ENCODE measurements at places on chromosomes 1 and 21.

DNA sequence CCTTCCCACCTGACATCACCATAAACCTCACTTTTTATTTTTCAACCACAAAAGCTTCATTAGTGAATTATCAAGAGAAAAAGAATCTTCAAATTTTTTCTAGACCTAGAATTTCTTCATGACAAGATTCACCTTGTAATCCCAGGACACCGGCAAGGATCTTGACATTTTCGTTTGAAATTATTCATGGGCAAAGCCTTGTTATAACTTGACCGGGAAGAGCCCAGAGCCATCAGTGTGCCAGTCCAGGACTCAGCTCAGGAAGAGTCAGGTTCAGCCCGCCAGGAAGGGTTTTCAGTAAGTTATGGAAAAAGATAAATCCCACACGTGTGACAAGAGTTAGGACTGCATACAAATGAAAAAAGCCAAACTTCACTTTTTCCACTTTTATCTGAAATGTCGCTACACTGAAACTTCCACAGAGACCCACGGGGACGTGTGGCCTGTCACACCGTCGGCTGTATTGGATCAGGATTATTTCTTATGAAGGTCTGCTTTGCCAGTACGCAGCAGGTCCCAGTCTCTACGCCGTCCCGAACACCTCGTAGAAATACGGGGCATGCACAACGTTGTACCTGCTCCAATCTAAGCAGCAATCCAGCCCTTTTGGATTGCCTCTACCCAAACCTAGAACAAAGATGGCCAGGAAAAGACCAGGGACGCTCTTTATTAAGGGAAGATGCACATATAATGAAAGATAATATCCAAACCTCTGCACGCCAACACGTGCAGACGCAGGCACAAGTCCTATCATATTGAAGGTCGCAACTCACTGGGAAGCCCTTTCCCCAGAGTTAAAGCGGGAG lies 916 bp downstream of the F3 start:
- peaks cover 80% of the 10 kb centered on the region for H3K27me3 ChIP-seq
- H3K4me3 ChIP-seq: peak overlapping the region; percentile 91
- no peak overlapping the region for H3K27ac ChIP-seq
- peaks cover 26% of the 10 kb centered on the region for H3K4me1 ChIP-seq
- no peak for DNase-seq

GRCh38 chr1:217014066-217014465 lies 290.8 kb upstream of the ESRRG start:
- H3K36me3 ChIP-seq: no peaks in the 10 kb centered on the region
- no peak for DNase-seq
- no peaks in the 10 kb centered on the region for H3K27me3 ChIP-seq
- H3K4me3 ChIP-seq: no peak overlapping the region
- H3K27ac ChIP-seq: no peak overlapping the region

DNA sequence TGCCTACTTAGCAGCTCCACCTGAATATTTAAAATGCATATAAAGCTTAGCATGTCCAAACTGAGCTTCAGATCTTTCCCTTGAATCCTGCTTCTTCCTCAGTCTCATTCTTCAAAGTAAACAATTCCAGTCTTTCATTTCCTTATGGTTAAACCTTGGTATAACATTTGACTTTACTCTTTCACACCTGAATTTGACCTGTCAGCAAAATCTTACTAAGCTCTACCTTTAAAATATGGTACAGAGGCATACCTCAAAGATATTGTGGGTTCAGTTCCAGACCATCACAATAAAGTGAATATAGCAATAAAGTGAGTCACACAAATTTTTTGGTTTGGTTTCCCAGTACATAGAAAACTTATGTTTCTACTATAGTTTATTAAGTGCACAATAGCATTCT lies 42.5 kb upstream of the RNF11 start:
- no peak overlapping the region for H3K27ac ChIP-seq
- peaks cover 4% of the 10 kb centered on the region for H3K4me1 ChIP-seq
- peaks cover 8% of the 10 kb centered on the region for H3K27me3 ChIP-seq
- no peaks in the 10 kb centered on the region for H3K36me3 ChIP-seq

- H3K4me3 ChIP-seq: no peak overlapping the region
- H3K4me1 ChIP-seq: peaks cover 18% of the 10 kb centered on the region
- DNase-seq: no peak
Measured at GRCh38 chr1:18112611-18113010, 5.0 kb downstream of the IGSF21 start.

DNA sequence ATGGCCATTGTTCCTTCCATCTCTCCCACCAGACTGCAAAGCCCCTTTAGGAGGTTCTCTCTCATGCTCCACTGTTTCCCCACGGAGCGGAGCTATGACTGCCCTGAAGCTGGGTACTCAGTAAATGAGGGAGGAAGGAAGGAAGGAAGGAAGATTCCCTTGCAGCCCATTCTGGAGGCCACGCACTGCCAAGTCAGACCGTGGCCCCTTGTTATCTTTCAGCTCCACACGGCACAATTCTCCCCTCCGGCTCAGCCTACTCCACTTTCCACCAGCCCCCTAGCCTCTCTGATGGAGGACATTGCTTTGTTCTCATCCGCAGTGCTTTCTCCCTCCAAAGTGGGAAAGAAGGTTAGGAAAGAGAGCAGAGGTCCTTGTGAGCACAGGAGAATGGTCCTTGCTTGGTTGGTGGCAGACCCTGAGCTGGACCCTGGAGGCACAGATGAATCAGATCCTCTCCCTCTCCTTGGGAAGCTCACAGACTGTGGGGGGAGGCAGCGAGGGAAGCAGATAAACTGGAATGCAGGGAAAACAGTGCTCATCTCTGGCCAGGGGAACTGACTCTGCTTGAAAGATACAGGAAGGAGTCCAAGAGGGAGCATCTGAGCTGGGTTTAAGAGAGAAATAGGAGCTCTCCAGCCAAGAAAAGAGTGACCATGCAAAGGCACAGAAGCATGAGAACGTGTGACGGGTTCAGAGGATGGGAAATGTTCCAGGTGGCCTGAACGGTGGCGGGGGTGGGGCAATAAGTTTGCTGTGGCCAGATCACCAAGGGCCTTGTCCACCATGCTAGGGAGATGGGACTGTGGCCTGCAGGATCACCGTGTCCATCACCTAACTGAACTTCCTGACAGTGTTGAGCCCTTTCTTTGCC lies 52.6 kb downstream of the GLIS1 start:
- no peak overlapping the region for H3K4me3 ChIP-seq
- H3K27ac ChIP-seq: no peak overlapping the region
- no peaks in the 10 kb centered on the region for H3K36me3 ChIP-seq
- no peak for DNase-seq
- H3K27me3 ChIP-seq: peaks cover 22% of the 10 kb centered on the region

DNA sequence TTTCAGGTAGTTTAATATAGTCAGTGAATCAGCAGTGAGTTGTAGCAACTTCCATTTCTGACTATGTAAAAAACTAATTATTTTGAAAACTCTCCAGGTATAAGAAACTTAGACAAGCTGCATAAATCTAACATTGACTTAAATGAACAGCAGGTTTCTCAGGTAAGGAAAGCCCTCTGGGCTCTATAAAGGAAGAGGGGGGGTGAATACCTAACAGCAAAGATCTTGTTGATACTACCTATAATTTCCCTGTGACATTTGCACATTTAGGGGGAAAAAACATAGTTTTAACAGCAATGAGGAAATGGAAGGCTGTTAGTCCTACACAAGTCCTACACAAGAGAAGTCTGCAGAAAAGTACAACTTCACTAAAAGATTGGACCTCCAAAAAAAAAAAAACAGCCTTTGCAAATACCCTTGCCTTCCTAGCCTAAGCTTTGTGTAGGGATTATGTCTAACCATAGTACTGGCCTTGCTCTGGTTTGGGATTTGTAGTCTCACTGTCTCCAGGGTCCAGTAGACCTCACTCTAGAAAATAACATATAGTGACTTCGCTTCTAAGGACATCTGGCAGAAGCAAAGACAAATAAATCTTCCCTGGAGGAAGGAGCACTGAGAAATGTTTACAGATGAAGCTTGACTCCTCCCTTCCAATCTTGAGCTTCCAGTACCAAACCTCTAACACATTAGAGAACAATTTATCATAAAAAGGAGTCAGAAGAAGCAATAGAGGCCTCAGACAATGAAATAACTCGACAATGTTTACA lies 459.8 kb downstream of the DSCAM start:
- H3K4me1 ChIP-seq: no peaks in the 10 kb centered on the region
- H3K4me3 ChIP-seq: no peak overlapping the region
- no peaks in the 10 kb centered on the region for H3K36me3 ChIP-seq
- DNase-seq: no peak
- H3K27ac ChIP-seq: no peak overlapping the region

GRCh38 chr1:78297836-78298235 lies 192.9 kb upstream of the PTGFR start:
- no peak overlapping the region for H3K27ac ChIP-seq
- H3K4me1 ChIP-seq: no peaks in the 10 kb centered on the region
- DNase-seq: no peak
- no peaks in the 10 kb centered on the region for H3K27me3 ChIP-seq
- H3K36me3 ChIP-seq: no peaks in the 10 kb centered on the region

DNA sequence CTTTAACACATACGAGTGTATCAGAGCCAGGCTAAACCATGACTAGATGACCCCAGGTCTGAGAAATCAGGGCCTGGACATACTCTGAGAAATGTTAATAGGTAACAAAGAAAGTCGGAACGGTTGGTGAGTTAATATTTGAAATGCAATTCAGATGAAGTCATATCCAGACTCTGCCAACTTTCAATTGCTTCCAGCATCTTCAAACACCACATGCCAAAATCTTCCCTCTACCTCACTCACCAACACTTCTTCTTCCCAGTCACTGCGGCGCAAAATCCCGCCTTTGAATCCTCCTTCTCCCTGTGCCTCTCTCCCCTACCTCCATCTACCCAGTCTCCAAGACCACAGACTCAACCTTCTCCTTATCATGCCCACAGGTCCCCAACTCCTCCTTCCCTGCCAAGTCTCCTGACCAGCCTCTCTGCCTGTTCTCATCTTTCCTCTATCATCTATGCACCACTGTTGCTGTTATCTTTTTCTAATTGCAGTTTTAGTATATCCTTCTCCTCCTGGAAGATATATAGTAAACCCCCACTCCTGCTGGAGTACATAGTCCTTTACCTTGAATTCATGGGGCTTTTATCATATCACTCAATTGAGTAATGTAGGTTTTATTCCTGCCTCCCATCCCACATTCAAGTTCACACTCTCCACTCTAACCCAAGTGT lies 41.3 kb downstream of the ZBTB18 start:
- no peaks in the 10 kb centered on the region for H3K36me3 ChIP-seq
- no peak overlapping the region for H3K4me3 ChIP-seq
- DNase-seq: no peak
- H3K27ac ChIP-seq: no peak overlapping the region

GRCh38 chr1:203166192-203166940 lies 9.3 kb downstream of the MYBPH start:
- peaks cover 13% of the 10 kb centered on the region for H3K27me3 ChIP-seq
- no peak for DNase-seq
- no peaks in the 10 kb centered on the region for H3K4me1 ChIP-seq
- H3K27ac ChIP-seq: no peak overlapping the region
- H3K4me3 ChIP-seq: no peak overlapping the region

GRCh38 chr1:21687081-21687529 lies 17.9 kb upstream of the RAP1GAP start:
- no peak overlapping the region for H3K4me3 ChIP-seq
- H3K4me1 ChIP-seq: no peaks in the 10 kb centered on the region
- DNase-seq: no peak

DNA sequence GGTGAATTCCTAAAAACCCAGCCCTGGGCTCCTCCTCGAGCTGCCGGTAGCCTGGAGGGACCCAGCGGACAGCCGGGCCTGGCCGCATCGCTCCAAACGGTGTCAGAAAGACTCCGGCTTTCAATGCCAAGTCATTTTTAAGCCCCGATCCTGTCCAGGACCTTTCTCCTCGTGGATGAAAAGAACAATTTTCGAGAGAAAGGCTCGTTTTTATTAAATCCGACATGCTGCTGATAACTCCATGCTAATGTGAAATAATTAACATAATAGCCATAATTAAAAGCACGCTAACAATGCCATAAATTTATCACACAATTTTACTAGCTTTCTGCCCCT lies 4.6 kb upstream of the FOXD3 start:
- DNase-seq: no peak
- peak overlapping the region; percentile 82 for H3K27ac ChIP-seq
- H3K36me3 ChIP-seq: peaks cover 16% of the 10 kb centered on the region
- peaks cover 43% of the 10 kb centered on the region for H3K4me1 ChIP-seq

- no peak overlapping the region for H3K4me3 ChIP-seq
- no peaks in the 10 kb centered on the region for H3K36me3 ChIP-seq
- no peak for DNase-seq
- H3K27me3 ChIP-seq: peaks cover 20% of the 10 kb centered on the region
Measured at GRCh38 chr1:219659005-219659600, 46.2 kb upstream of the ZC3H11B start.

- no peak overlapping the region for H3K4me3 ChIP-seq
- H3K27me3 ChIP-seq: no peaks in the 10 kb centered on the region
- H3K36me3 ChIP-seq: no peaks in the 10 kb centered on the region
- DNase-seq: no peak
- H3K4me1 ChIP-seq: peaks cover 46% of the 10 kb centered on the region
- H3K27ac ChIP-seq: no peak overlapping the region
Measured at GRCh38 chr1:239817276-239817675, 274.4 kb upstream of the FMN2 start.

GRCh38 chr1:167714098-167714438 lies 7.7 kb upstream of the MPZL1 start:
- H3K4me3 ChIP-seq: peak overlapping the region; percentile 94
- no peak for DNase-seq
- peaks cover 44% of the 10 kb centered on the region for H3K4me1 ChIP-seq
- peaks cover 6% of the 10 kb centered on the region for H3K36me3 ChIP-seq

- DNase-seq: no peak
- no peak overlapping the region for H3K27ac ChIP-seq
- H3K36me3 ChIP-seq: no peaks in the 10 kb centered on the region
- H3K27me3 ChIP-seq: peaks cover 4% of the 10 kb centered on the region
- H3K4me3 ChIP-seq: no peak overlapping the region
- peaks cover 11% of the 10 kb centered on the region for H3K4me1 ChIP-seq
Measured at GRCh38 chr1:8847990-8848389, 30.5 kb downstream of the ENO1 start.

DNA sequence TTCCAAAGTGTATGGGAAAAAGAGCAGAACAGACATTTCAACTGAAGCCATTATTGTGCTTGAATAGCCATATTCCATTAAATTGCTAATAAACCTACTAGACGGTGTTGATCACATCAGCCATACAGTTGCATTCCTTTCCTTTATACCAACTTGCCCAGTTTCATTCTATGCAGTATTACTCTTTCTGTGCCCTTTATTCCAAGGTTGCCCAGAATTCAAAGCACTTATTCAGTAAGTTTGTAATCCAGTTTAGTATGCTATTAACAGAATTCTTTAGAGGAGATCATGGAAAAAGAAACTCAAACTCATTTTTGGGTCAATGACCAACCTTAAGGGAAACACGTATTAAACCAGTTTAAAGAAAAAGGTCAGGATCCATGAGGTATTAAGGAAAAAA lies 89.5 kb downstream of the DDAH1 start:
- no peak overlapping the region for H3K4me3 ChIP-seq
- H3K4me1 ChIP-seq: no peaks in the 10 kb centered on the region
- peaks cover 19% of the 10 kb centered on the region for H3K27me3 ChIP-seq

- no peaks in the 10 kb centered on the region for H3K36me3 ChIP-seq
- no peak for DNase-seq
- no peaks in the 10 kb centered on the region for H3K27me3 ChIP-seq
- no peak overlapping the region for H3K4me3 ChIP-seq
- peaks cover 44% of the 10 kb centered on the region for H3K4me1 ChIP-seq
Measured at GRCh38 chr1:8374812-8375211, 56.9 kb downstream of the SLC45A1 start.

- DNase-seq: no peak
- H3K36me3 ChIP-seq: peaks cover 45% of the 10 kb centered on the region
- H3K27me3 ChIP-seq: no peaks in the 10 kb centered on the region
- peak overlapping the region; percentile 97 for H3K27ac ChIP-seq
Measured at GRCh38 chr1:156815961-156816422, 656 bp downstream of the SH2D2A start.

Measured in activated T-cell treated with anti-CD3 and anti-CD28 coated beads, Interleukin-2, amount 50 U/mL, for 72 hours (primary cell).